ENCODE measurements at places on chromosomes 5 and 9. TPM values are rescaled to one million over a fixed set of nuclear protein-coding genes. Genes with fewer than 3 reads are reported as not detected.

GRCh38 chr5:170554521-170555267 lies 50.9 kb downstream of the KCNIP1 start:
- no peak for DNase-seq
- H3K27ac ChIP-seq, result no peak overlapping the region
- no peak overlapping the region for H3K4me3 ChIP-seq
- H3K4me1 ChIP-seq, result peaks cover 6% of the 10 kb centered on the region
- no peaks in the 10 kb centered on the region for H3K27me3 ChIP-seq
- H3K36me3 ChIP-seq, result no peaks in the 10 kb centered on the region

DNA sequence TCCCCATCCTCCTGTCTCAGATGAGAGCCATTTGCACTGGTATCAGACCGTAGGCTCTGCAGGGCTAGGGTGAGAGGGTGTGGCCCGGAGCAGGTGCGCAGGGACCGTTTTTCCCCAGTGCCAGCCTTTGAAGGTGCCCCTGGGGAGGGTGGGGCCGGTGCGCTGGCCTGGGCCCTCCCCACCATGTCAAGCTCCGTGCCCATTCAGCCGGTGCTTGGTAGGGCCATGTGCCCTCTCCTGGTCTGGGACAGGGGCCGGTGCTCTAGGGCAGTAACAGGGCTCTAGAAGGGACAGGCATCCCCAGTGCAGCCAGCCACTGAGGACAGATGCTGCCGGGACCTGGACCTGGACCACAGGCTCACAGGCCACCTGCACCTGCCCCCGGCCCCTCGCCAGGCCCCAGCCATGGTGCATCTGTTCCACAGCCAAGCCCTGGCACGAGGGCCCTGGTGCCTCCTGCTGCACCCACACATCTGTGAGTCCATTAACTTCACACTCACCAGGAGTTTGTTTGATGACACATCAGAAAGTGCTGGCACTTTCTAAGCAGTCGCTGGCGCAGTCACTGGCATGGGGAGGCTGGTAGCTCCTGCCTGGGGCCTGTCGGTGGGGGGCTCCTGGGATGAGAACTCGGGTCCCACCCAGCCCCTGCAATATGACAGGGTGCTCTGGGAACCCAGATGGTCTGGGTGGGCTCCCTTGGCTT lies 5.0 kb upstream of the QRFP start:
- no peak overlapping the region for H3K27ac ChIP-seq
- no peaks in the 10 kb centered on the region for H3K27me3 ChIP-seq
- no peaks in the 10 kb centered on the region for H3K36me3 ChIP-seq
- H3K4me1 ChIP-seq, result no peaks in the 10 kb centered on the region

IFNB1 gene
- total RNA-seq, result not detected

DNA sequence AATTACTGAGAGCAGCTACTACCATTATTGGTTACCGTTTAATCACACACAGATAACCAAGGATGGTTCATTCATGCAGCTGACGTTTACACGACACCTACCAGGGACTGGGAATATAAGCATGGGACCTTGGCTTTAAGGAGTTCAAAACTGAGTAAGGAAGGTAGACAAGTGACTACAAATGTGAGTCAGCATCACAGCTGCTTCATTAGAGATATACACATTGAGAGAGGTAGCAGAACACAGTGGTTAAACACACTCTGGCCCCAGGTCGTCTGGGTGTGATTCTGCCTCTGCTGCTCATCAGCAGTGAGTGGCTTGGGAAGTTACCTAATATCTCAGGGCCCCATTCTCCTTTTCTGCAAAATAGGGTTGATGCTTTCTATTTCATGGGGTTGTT lies 268.6 kb downstream of the NR3C1 start:
- H3K27ac ChIP-seq, result no peak overlapping the region
- H3K36me3 ChIP-seq, result no peaks in the 10 kb centered on the region
- H3K27me3 ChIP-seq, result no peaks in the 10 kb centered on the region
- no peak overlapping the region for H3K4me3 ChIP-seq

DNA sequence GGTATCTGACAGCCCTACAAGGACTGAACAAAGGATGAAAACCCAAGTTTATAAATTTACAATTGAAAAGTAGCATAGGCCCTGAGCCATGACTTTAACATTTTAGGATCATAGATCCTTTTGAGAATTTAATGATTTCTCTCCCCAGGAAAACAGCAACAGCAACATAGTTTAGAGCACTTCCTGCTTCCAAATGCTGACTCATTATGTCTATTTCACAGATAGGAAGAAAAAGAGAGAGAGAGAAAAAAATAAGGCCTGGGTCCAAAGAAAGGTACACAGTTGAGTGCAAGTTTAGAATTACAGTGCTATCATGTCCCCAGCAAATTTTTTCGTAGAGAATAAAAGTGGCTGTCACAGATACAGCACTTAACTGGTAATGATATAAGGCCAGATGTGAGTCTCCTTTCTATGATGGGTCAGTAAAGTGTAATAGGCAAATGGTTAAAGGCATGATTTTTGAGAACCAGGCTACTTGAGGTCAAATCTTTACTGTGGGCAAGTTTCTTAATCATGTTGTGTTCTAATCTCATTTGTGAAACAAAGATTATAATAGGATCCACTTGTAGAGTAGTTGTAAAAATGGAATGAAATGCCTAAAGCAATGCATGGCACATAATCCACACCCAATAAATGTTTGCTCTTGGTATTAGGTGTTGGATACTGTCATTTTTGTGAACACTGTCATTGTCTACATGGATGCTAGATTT lies 12.3 kb upstream of the PPP2R2B start:
- no peak overlapping the region for H3K27ac ChIP-seq
- H3K27me3 ChIP-seq, result peaks cover 18% of the 10 kb centered on the region
- H3K36me3 ChIP-seq, result no peaks in the 10 kb centered on the region
- peaks cover 36% of the 10 kb centered on the region for H3K4me1 ChIP-seq
- H3K4me3 ChIP-seq, result no peak overlapping the region
- no peak for DNase-seq

TAF1L gene
- total RNA-seq, result 0.02 TPM

SPATA31D4 gene
- not detected for total RNA-seq

GRCh38 chr5:61449804-61450492 lies 117.9 kb downstream of the ZSWIM6 start:
- peak overlapping the region; percentile 88 for H3K27ac ChIP-seq
- DNase-seq, result no peak
- peaks cover 11% of the 10 kb centered on the region for H3K4me1 ChIP-seq
- no peaks in the 10 kb centered on the region for H3K27me3 ChIP-seq
- no peak overlapping the region for H3K4me3 ChIP-seq
- peaks cover 25% of the 10 kb centered on the region for H3K36me3 ChIP-seq

- H3K27ac ChIP-seq, result no peak overlapping the region
- peaks cover 9% of the 10 kb centered on the region for H3K27me3 ChIP-seq
- no peaks in the 10 kb centered on the region for H3K36me3 ChIP-seq
Measured at GRCh38 chr5:146368137-146368536, 29.5 kb downstream of the POU4F3 start.

F12 gene
- 12.8 TPM for total RNA-seq

GRCh38 chr9:132651259-132651658 lies 18.5 kb downstream of the DDX31 start:
- H3K36me3 ChIP-seq, result peaks cover 41% of the 10 kb centered on the region
- no peak overlapping the region for H3K4me3 ChIP-seq
- no peak overlapping the region for H3K27ac ChIP-seq

GRCh38 chr5:107698286-107698685 lies 27.5 kb upstream of the EFNA5 start:
- H3K27me3 ChIP-seq, result no peaks in the 10 kb centered on the region
- H3K4me1 ChIP-seq, result peaks cover 11% of the 10 kb centered on the region
- no peaks in the 10 kb centered on the region for H3K36me3 ChIP-seq
- DNase-seq, result no peak
- no peak overlapping the region for H3K4me3 ChIP-seq

- H3K36me3 ChIP-seq, result peaks cover 15% of the 10 kb centered on the region
- no peak overlapping the region for H3K27ac ChIP-seq
- H3K4me3 ChIP-seq, result peak overlapping the region; percentile 96
- peaks cover 15% of the 10 kb centered on the region for H3K4me1 ChIP-seq
- H3K27me3 ChIP-seq, result no peaks in the 10 kb centered on the region
Measured at GRCh38 chr9:129037767-129038098, 1.3 kb downstream of the MIGA2 start.

LCP2 gene
- total RNA-seq, result 0.37 TPM

- no peaks in the 10 kb centered on the region for H3K4me1 ChIP-seq
- peaks cover 8% of the 10 kb centered on the region for H3K36me3 ChIP-seq
- H3K4me3 ChIP-seq, result no peak overlapping the region
- DNase-seq, result no peak
Measured at GRCh38 chr5:38782180-38782835, 63.5 kb upstream of the OSMR start.

DNA sequence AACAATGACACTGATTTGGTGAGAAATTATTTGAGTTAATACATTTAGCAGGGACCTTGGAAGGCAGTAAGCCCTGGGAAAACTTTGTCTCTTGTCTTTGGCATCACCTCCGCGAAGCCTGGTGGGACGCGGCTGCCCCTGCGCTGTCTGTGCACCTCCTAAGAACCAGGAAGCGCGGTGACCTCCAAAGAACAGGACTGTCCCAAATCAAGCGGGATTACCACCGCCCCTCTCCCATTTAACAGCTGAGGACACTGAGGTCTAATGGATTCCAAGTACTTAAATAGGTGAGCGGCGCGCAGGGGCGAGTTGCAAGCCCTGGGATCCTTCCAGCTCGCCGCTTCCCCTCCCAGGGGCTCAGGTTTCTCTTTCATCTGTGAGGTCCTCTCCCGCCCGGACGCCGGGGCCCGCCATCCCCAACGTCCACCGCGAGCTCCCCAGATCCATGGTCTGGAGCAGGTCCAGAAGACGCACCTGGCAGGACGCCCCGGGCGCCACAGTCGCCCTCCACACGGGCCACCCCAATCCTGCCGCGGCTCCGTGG lies 432 bp downstream of the STARD4 start:
- H3K4me3 ChIP-seq, result peak overlapping the region; percentile 95
- H3K27me3 ChIP-seq, result no peaks in the 10 kb centered on the region
- H3K36me3 ChIP-seq, result no peaks in the 10 kb centered on the region
- DNase-seq, result peak; percentile 63

GRCh38 chr9:104772714-104773510 lies 9.0 kb downstream of the NIPSNAP3B start:
- H3K27ac ChIP-seq, result no peak overlapping the region
- H3K4me1 ChIP-seq, result no peaks in the 10 kb centered on the region
- H3K4me3 ChIP-seq, result no peak overlapping the region
- H3K27me3 ChIP-seq, result no peaks in the 10 kb centered on the region
- no peak for DNase-seq

DNA sequence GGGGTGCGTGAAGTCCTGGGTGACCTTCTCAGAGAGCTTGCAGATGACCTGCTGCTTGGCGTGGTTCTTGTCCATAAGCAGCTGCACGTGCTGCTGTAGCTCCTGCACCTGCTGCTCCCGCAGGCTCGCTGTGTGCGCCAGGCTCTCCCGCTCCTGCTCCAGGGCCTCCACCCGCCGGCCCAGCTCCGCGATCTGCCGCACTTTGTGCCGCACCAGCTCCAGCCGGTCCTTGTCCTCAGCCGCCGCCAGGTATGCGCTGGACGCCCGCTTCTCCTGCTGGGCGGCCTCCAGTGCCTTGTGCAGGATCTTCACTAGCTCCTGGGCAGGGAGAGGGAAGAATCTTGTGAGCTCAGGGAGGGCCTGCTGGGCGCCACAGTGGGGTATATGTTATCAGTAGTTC lies 28.5 kb upstream of the CORO2A start:
- peaks cover 29% of the 10 kb centered on the region for H3K36me3 ChIP-seq
- DNase-seq, result no peak
- no peaks in the 10 kb centered on the region for H3K27me3 ChIP-seq
- peaks cover 60% of the 10 kb centered on the region for H3K4me1 ChIP-seq
- H3K27ac ChIP-seq, result no peak overlapping the region
- H3K4me3 ChIP-seq, result no peak overlapping the region

SLC4A9 gene
- 0.76 TPM for total RNA-seq

TMEM171 gene
- 1.8 TPM for total RNA-seq

OSMR gene
- 2.5 TPM for total RNA-seq

AFAP1L1 gene
- 6.9 TPM for total RNA-seq

DNA sequence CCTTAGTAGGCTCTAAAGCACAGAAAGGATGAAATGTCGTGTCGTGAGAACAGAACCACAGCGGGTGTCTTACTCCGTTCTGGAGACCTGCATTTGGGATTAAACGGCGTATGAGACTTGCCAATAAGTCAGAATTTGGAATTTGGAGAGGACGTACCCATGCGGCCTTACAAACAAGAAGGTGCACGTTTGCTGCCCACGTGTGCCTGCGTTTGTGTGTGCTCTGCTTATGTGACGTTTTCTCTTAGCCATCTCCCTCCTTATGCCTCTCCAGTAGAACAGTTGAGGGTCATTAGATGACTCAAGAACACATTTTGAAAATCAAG lies 171.6 kb upstream of the OTULINL start:
- H3K4me1 ChIP-seq, result peaks cover 18% of the 10 kb centered on the region
- H3K36me3 ChIP-seq, result peaks cover 37% of the 10 kb centered on the region
- H3K4me3 ChIP-seq, result no peak overlapping the region
- H3K27ac ChIP-seq, result peak overlapping the region; percentile 4
- no peaks in the 10 kb centered on the region for H3K27me3 ChIP-seq
- no peak for DNase-seq

- H3K4me1 ChIP-seq, result peaks cover 11% of the 10 kb centered on the region
- H3K36me3 ChIP-seq, result no peaks in the 10 kb centered on the region
- no peak overlapping the region for H3K27ac ChIP-seq
Measured at GRCh38 chr5:81428861-81429260, 34.9 kb upstream of the ACOT12 start.

PLK2 gene
- total RNA-seq, result 37.1 TPM

GRCh38 chr9:35842795-35843194 lies 13.8 kb downstream of the TMEM8B start:
- no peak overlapping the region for H3K27ac ChIP-seq
- H3K27me3 ChIP-seq, result peaks cover 45% of the 10 kb centered on the region
- no peak overlapping the region for H3K4me3 ChIP-seq
- H3K36me3 ChIP-seq, result peaks cover 4% of the 10 kb centered on the region

- no peaks in the 10 kb centered on the region for H3K36me3 ChIP-seq
- peaks cover 10% of the 10 kb centered on the region for H3K4me1 ChIP-seq
Measured at GRCh38 chr5:118185018-118185417, 803.3 kb downstream of the DTWD2 start.

- peaks cover 37% of the 10 kb centered on the region for H3K4me1 ChIP-seq
- H3K36me3 ChIP-seq, result peaks cover 20% of the 10 kb centered on the region
- no peak overlapping the region for H3K4me3 ChIP-seq
- DNase-seq, result no peak
- no peaks in the 10 kb centered on the region for H3K27me3 ChIP-seq
Measured at GRCh38 chr5:45288746-45289145, 407.4 kb downstream of the HCN1 start.

- no peak for DNase-seq
- no peaks in the 10 kb centered on the region for H3K36me3 ChIP-seq
- H3K4me3 ChIP-seq, result no peak overlapping the region
- H3K27me3 ChIP-seq, result no peaks in the 10 kb centered on the region
- H3K4me1 ChIP-seq, result peaks cover 30% of the 10 kb centered on the region
Measured at GRCh38 chr9:133844398-133844784, 106.2 kb upstream of the SARDH start.

Measured in WTC11 (cell line).